ENCODE measurements at places on chromosomes 5 and 9.
A peak's percentile ranks its signal among the peaks of the same experiment; 100 is the strongest.

DNA sequence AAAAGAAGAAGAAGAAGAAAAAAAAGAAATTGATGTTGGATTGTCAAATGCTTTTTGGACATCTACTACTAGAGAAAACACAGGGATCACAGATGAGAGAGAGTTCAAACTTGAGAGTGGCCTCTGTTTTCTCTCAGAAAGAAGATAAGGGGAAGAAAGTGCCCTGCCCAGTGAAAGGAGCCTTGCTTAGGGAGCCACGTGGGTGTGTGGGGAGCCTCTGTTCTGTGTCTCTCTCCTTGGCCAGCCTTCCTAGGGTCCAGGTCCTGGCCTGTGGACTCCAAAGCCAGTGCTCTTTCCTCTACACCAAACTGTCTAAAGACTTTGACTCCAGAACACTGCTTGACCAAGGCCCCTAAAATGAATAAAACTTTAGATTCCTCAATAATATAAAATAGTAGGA lies 22.0 kb upstream of the COL15A1 start:
- no peak for DNase-seq

DNA sequence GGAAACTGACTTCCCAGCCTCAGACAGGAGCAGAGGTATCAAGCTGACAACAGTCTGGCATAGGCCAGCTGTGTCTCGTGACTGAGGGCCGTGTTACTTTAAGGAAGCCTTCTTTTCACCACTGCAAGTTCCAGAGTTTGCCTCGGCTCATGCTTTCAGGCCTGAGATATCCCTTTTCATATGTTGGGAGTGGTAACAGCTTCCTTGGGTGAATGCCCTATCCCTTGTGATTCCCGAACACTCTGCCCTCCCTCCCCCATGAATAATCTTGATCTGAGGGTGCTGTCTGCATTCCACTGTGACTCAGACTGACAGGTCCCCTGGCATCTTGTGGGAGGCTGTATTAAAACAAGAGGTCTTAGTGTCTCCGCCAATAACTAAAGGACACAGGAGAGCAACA lies 49.7 kb upstream of the ARL15 start:
- no peak for DNase-seq

GRCh38 chr5:141657937-141658545 lies 6.8 kb upstream of the FCHSD1 start:
- DNase-seq, result no peak

DNA sequence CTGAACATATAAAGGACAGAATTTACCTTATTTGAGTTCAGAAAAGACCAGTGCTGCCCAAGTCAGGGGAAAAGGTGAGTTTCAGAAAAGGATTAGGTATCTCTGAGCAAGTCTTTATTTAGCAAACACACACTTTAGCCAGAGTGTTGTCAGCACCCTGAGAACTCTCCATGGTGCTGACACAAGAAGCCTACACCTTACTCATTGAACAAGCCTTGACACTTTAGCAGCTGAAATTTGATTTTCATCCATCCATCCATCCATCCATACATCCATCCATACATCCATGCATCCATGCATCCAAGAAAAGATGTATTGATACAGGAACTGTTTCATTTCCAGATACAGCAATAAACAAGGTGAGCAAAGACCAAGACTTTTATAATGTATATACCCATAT lies 311.2 kb downstream of the TRIM32 start:
- DNase-seq, result no peak

DNA sequence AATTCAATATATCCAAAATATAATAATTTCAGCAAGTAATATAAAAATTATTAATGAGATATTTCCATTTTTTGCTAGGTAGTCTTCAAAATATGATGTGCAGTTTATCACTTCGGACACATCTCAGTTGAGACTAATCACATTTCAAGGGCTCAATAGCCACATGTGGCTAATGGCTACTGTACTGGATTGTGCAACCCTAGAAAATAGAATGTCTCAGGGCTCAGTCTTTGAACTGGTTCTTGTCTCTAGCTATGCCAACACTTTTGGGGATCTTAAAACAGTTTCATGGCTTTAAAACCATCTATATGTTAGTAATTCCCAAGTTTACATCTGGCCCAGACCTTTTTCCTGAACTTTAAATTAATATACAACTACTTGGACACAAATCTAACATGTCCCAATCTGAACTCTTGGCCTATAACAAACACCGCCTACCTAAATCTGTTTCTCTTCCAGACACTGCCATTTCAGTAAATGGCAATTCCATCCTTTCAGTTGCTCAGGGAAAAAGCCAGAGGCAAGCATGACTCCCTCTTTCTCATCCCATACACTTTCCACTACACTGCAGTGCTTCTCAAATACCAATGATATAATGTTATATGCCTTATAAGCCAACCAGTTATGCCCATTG lies 18.8 kb downstream of the PTAR1 start:
- DNase-seq, result no peak

- no peak for DNase-seq
These were observed 487.2 kb downstream of the SEMA5A start for GRCh38 chr5:9058666-9059065.

GRCh38 chr9:88258024-88258423 lies 119.7 kb upstream of the SPATA31C2 start:
- peak; percentile 31 for DNase-seq

GRCh38 chr5:33180900-33181299 lies 259.9 kb upstream of the TARS1 start:
- no peak for DNase-seq

- no peak for DNase-seq
These were observed 237.9 kb upstream of the CD180 start for GRCh38 chr5:67434466-67434865.

- DNase-seq, result no peak
These were observed 58.3 kb upstream of the NOTCH1 start for GRCh38 chr9:136603901-136604814.

DNA sequence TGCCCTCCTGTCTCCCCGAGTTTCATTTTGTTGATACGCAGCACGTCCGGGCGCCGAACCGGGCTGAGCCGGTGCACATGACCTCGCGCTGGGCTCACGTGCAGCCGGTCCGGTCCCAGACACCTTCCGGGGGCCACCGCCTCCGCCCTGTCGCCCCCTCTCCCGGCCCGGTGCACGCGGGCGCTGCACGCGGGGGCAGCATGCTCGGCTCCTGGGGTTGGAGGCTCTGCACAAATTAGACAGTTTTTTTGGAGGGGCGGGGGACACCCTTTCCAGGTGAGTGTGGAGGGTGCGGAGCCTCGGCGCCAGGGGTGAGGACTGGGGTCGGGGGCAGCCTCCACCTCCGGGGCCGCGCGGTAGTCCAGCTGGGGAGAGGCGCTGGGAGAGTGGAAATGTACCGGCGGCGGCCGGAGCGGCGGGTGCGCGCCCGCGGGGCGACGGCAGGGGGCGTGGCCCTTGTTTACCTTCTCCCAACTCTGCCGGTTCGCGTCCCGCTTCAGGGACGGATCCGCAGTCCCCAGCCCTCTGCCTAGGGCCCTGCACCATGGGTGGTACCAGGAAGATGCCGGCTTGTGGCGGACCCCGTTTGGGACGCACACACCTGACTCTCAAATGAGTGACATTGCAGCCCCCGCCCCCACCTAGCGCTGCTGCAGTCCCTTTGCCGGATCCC lies 1.1 kb downstream of the JADE2 start:
- peak; percentile 70 for DNase-seq

DNA sequence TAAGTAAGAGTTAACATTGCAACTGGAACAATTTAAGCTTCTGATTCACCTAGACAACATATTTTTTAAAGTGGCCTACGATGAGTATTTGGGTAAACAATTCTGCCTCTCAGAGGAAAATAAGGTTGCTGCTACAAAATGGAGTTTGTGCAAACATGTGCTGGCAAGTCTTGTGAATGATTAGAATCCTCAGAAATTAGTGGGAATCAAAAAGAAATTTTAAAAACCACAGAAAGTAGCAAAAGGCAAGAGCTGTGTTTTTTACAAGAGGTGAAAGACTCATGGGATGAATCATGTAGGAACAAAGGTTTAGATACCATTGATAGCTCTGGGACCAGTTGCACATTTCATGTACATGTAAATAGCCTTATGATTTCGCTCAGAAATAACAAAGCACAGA lies 561.6 kb downstream of the TAF11L14 start:
- no peak for DNase-seq

- no peak for DNase-seq
These were observed 67.2 kb upstream of the TSLP start for GRCh38 chr5:111004291-111004690.

GRCh38 chr5:16609412-16609811 lies 7.4 kb downstream of the RETREG1 start:
- DNase-seq, result no peak

DNA sequence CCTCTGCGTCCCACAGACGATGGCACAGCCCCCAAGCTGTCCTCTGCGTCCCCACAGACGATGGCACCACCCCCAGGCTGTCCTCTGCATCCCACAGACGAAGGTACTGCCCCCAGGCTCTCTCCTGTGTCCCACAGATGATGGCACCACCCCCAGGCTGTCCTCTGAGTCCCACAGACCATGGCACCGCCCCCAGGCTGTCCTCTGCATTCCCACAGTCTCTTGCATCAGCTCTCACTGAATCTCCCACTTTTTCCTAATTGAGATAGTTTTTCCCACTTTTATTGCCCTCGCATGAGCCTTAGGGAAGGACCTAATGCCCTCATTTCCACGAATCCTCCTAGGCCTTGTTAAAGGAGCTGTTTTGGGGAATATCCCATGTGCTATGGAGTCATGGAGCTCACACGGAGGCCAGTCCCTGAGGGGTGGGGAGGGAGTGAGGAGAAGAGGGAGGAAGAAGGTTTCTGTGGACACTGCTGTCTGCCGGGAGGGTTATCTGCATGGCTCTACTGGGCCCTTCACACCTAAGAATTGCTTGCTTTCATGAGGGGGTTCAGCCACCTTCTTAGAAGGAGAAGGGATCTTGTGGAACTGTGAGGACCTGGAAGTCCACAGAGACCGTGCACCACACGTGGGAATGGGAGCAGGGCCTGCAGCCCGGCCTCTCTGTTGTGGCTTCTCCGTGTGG lies 58.2 kb upstream of the PTCH1 start:
- no peak for DNase-seq

GRCh38 chr5:158876263-158876942 lies 223.3 kb downstream of the EBF1 start:
- no peak for DNase-seq

DNA sequence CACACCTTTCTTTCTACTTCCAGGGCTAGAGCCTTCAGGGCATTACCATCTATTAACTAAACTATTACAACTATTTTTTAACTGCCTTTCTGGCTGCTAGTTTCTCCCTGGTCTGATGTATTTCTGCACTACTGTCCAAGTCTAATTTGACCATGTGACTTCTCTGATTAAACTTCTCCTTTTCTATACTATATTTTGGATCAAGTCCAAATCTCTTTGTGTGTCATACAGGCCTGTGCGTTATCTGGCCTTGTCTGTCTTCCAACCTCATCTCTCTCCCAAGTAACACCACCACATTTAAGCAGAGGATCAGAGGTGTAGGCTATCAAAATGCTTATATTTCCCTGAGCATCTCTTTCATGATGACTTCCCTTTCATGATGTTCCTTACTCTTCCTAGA lies 47.2 kb upstream of the OR13F1 start:
- no peak for DNase-seq

- no peak for DNase-seq
These were observed at the start of gene FGF18 for GRCh38 chr5:171418982-171419687. TSS of gene FGF18 (plus strand) at chr5:171419647. CDS start at chr5:171420200, 553 bp downstream.

GRCh38 chr5:130624805-130625204 lies 540.3 kb downstream of the HINT1 start:
- no peak for DNase-seq

DNA sequence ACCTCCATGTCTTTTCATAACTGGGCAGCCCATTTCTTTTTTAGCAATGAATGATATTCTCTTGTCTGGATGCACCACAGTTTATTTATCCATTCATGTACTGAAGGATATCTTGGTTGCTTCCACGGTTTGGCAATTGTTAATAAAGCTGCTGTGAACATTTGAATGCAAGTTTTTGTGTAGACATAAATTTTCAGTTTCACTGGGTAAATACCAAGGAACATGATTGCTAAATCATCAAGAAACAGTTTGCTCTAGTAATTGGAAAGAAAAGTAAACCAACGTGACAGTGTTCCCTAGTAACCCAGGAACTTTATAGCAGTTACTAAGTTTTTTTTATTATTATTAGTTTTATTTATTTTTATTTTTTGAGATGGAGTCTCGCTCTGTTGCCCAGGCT lies 100.4 kb downstream of the VPS13A start:
- DNase-seq, result no peak

- DNase-seq, result no peak
These were observed 967 bp downstream of the NEURL1B start for GRCh38 chr5:172642051-172642409.

- DNase-seq, result no peak
These were observed 137.1 kb upstream of the TRIM32 start for GRCh38 chr9:116549786-116550660.

DNA sequence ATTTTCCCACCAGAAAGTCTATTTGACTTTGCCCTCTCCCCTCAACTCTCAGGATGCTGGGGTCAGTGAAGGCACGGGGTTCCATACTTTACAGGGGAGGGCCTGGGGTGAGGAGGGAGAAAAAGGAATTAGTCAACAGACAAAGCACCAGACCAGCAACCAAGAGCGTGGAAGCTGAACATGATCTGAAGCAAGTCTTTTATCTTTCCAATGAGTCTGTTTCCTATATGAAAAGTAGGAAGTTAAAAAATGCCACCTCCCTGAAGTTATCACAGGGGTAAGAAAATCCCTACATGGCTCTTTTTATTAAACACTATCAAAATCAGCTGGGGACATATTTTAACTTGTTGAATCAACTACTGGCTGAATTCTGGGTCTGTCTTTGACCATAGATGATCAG lies 337.0 kb downstream of the TRPM3 start:
- no peak for DNase-seq

- no peak for DNase-seq
These were observed 1.1 kb upstream of the SEPTIN8 start for GRCh38 chr5:132778129-132778528.

DNA sequence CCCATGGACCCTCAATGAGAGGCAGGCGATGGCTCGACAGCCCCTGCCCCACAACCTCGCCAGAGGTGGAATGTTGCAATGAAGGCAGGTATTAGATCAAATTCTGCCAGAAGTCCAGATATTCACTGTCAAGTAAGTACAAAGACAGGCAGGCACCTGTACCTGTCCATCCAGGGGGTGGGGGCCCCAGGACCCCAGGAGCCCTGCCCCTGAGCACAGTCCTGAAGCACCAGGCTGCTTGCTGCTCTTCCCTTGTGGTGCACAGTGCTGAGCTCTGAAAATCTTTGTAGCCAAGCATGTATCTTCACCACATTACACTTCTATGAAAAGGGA lies 26.2 kb upstream of the HMCN2 start:
- no peak for DNase-seq

GRCh38 chr5:122412966-122413365 lies 100.9 kb downstream of the SNCAIP start:
- no peak for DNase-seq

DNA sequence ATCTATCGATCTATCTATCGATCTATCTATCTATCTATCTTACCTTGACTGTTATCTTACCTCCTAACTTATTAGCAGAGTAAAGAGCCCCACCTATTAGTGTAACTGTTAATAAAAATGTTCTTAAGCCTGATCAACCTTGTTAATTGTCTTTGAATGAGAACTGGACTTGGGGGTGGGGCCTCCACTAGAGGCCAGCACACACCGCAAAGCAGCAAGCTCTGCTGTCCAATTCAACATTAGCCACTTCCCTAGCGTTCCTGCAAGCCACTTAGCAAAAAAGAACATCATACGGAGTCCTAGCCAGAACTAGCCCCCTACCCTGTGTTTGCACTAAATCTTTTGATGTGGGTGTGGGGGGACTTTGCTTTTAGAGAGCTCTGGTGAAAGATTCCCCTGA lies 515.8 kb downstream of the KDM4C start:
- peak; percentile 63 for DNase-seq
